NCI-H1105 treated with DMSO at 0.1 percent for 48 hours (cell line): ENCODE measurements at places on chromosomes 11 and 22.

DNA sequence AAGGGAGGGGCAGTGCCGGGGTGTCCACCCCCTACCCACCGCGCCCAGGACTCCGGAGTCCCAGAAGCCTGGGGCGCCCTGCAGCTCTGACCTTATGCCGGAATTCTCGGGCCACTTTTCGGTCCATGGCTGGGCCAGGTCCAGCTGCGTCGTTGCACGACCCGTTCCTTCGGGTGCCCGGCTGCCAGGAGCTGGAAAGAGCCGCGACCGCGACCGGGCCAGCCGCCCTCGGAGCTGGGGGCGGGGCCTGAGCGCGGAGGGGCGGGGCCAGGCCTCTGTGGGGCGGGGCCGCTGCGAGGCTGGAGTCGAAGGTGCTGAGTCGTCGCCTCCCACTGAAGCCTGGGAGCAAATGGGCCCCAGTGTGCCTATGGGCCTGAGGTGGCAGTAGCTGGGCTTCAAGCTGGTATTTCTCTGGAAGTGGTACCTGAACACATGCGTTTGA is at the start of gene USH1C:
Gene USH1C (minus strand): TSS at position 236 of the 442 bp plus-strand sequence. CDS start 109 bp downstream, at position 127.
- no peak for DNase-seq

DNA sequence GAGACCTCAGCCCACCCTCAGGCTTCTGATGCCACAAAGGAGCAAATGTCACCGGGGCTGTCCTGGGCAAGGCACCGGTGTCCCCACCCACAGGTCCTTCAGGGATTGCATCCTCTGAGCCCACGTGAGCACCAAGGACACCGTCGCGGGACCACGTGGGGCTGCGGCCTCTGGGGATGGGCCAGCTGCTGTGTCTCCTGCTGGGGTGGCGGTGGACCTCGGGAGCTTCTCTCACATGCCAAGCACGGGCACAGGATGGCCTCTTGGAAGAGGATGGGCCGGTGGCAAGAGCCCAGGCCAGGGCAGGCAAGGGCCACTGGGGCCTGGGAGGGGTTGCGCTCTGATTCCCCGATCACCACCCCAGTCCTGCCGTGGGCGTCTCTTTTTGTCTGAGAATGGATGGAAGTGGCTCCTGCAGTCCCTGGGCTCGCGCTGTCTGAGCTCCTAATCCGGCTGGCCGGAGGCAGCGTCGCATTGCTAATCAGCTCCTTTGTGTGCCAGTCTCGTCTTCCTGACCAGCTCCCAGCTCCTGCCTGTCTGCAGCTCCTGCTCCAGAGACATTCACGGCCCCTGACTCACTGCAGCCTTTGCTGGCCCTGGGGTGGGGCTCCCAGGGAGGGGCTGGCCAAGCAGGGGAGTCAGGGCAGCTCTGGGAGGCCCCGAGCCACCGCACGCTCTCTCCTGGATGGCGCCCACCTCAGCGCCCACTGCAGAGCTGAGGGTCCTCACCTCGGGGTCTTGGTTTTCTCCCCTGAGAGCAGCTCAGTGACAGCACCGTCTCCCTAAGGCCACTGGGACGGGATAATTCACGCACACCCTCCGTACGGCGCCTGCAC is 146.7 kb downstream of the CTTN start:
- no peak for DNase-seq

- peak; percentile 74 for DNase-seq
Measured at GRCh38 chr11:59158206-59159068, 13.5 kb upstream of the DTX4 start.

- DNase-seq = no peak
Measured at GRCh38 chr11:117538263-117539135, 210.8 kb downstream of the CEP164 start.
